AG04450 (cell line): ENCODE measurements at places on chromosomes 7 and 10.

DNA sequence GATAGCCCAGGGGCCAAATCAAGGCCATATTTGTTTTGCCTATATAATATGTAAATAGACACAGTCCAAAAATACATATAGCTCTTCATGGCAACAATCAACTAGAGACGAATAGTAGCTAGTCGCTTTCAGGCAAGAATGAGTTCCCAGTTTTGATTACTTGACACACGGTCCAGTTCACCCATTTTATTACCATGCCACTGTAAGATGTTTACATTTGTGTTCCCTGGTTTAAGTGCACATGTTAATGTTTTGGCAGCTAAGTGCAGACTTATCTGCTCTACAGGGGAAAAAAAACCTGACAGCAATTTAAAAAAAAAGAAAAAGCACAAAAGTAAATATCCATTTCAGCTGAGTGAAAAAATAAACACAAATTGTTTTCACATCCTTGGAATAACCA, 213.1 kb downstream of the TPK1 start:
- no peak for DNase-seq

GRCh38 chr7:136074843-136075242, 97.7 kb upstream of the MTPN start:
- DNase-seq: no peak

DNA sequence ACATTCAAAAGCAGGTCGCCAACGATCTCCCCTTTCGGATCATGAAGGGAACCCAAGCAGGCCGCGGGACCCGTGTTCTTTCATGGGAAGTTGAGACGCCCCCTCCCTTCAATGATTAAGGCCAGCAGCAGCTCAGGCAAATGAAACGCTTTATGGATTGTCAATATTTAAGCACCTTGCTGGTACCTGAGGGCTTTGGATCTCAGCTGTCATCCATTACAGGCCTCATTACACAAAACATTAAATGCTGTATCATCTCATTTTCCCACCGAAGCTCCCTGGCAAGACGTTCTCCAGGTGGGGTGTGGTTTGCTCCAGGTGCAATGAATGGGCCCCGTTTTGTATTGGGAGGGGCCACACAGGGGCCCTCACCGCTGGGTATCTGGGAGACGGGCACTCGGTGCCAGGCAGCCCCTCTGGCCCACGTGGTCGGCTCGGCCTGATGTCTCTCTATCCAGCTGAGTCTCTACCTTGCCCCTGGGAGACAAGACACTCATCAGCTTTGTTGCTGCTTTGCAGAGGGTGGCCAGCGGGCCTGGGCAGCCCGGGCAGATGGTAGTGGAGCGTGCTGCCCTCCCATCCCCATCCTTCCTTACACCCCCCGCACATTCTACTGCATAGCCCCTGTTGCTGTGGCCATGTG, 456.1 kb upstream of the FOXK1 start:
- no peak for DNase-seq

DNA sequence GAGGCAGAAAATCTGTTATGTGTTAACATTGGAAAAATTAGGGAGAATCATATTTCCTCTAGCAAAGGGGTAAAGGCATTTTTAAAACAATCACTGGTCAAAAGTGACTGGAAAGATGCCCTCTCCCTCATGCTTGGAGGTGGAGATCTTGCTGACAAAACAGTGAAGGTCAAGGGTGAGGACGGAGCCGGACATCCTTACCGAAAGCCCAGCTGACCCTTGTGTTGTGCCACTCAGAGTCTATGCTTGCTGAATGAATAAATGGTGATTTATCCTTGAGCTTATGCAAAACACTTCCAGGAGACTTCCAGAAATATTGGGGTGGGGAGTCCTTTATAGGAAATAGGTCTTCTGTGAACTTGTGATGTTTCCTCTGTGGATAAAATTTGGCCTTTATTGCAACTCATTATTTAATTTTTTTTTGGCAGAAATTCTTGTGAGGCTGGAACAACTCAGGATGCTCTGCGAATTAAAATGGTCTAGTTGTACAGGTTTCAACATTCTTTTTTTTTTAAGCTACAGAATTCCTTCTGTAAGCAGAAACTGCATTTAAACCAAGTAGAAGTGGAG, 28.3 kb upstream of the ELMO1 start:
- no peak for DNase-seq

GRCh38 chr7:46385662-46386309, 464.7 kb upstream of the IGFBP3 start:
- DNase-seq: peak; percentile 79

DNA sequence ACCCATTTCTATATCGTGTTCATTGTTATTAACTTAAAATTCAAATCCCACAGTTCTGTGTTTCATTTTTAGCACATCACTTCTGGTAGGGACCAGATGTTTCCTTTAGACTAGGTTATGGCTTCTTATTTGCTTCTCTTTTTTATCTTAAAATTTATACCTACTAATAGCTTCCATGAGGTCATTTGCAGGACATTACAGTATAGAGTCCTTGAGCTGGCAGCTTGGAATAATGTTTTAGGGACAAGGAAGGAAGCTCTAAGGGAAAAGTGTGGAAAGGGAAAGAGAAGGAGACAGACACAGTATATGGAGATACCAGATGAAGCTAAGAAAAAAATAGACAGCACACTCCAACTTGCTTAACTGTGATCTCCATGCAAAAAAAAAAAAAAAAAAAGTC, 48.8 kb upstream of the CD36 start:
- DNase-seq: no peak

- no peak for DNase-seq
These were observed 57.0 kb upstream of the DNAJB6 start for GRCh38 chr7:157279741-157280215.

GRCh38 chr10:95168694-95169093, 25.3 kb upstream of the ACSM6 start:
- DNase-seq: no peak

DNA sequence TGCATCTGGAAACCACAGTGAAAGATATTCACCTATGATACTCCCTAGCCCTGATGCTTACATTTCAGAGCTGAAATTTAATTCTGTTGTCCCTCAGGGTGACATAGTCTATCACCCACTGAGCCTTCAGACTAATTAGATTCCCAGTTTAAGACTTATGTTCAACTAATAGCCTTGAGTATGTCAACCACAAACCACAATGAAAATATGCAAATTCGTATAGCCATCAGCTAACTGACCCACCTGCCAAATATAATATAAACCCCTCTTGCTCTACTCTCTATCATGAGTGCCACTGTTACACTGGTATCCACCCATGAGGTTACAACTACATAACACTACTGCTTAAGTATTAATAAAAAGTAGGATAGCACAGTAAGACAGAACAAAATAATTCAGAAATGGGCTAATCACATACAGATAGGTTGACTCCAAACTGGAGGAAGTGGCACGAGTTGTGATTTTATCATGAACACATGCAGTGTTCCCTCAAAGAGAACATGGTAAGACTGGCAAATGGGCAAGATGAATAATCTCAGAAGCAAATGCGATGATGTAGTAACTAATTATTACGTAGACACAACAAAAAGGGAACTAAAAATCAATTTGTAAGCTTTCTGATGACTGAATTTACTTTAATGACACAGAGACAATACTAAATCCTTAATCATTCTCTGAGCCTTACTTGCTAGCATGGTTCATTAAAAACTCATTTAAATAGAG, 290.6 kb downstream of the PARD3 start:
- DNase-seq: no peak

DNA sequence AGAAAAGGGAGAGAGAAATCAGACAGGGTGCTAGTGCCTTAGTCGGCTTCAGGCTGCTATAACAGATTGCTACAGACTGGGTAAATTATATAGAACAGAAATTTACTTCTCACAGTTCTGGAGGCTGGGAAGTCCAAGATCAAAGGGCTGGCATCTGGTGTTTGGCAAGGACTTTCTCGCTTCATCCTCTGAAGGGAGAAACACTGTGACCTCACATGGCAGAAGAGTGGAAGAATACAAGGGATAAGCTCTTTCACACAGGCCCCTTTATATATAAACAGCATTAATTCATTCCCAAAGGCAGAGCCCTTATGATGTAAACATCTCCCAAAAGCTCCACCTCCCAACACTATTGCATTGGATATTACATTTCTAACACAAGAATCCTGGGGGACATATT, 235.5 kb upstream of the INHBA start:
- no peak for DNase-seq

DNA sequence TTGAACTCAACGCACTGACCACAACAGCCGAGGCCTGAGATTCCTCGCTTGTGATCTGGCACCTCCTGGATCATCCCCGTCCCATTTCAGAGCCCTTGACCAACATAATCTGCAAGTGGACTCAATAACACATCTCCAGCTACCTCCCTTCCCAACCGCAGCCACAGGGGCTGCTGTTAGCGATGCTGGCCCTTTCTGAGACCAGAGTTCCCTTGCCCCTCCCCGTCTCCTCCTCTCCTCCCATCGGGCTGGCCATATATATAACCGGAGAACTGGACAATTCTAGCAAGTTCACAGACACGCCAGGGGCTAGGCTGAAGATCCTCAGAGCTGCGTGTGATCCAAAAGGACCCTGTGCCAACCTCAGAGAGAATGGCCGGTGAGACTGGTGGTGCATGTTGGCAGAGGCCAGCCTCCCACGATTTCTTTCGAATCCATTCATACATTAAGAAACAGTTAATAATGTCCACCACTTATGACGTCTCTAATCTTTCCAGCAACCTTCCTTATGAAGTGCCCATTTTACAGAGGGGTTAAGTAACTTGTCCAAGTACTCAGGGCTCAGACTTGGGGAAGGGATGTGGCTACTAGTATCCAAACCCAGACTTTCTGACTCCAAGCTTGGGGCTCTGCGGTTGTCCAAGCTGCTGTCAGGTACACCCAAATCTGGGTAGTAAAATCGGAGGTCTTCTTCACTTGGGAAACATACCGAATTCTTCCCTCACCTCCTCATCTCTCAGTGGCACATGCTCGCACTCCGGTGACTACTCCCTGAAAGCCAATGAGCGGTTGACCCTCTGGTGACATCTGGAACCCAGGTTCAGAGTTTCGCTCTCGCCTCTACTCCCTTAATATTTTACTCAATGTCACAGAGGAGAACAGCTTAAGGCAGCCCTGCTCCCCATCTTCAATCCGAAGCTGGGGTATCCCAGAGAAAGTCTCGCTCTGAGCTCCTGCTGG, 11.2 kb upstream of the FEZF1 start:
- DNase-seq: no peak

DNA sequence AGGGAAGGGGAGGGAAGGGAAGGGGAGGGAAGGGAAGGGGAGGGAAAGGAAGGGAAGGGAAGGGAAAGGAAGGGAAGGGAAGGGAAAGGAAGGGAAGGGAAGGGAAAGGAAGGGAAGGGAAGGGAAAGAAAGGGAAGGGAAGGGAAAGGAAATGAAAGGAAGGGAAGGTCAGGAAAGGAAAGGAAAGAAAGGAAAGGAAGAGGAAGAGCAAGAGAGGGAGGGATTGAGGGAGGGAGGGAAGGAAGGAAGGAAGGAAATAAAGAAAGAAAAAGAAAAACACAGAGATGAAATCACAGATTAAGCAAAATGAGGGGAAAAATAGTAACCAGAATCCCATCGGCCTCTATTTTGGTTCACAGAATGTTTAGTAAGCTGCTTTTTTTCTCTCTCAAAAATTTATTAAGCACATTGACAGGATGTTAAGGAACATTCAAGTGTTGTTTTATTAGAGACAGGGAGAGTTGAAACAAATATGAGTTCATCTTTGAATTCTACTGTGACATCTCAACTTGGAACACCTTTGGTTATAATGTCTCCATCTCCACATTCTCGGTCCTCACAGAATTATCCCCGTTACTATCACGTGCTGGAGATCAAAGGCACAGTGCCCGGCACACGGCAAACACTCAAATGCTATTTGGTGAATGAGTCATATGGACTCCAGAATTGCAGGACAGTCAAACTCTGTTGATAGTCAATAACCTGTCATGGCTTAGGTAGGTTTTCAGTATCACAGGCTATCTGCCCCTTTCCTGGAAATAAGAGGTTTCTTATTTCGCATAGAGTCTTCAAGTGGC, 52.4 kb downstream of the ABCB1 start:
- no peak for DNase-seq

- DNase-seq: no peak
These were observed 109.5 kb downstream of the GFRA1 start for GRCh38 chr10:116163333-116164131.

DNA sequence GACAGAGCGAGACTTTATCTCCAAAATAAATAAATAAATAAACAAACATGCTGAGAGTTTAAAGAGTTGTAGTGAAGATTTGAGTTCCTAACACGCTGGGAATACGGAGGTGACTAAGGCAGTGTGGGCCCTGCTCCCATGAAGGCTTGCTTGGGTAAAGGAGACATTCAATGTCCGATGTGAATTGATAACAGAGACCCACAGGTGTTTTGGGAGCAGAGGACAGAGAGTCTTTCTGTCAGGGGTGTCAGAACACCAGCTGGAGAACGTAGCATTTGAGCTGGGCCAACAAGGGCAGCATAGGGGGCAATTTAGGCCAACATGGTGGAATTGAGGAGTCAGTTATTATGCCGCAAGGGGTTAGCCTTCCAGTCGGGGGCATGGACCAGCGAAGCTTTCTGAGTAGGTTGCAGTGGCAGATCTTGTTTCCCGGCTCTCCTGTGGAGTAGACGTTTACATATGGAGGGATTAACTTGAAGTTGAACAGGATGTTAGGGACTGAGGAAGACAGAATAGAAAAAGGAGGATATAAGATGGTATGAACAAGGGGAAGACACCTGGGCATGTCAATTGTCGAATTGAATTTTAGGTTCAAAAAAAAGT, 5.6 kb downstream of the PROSER2 start:
- no peak for DNase-seq

GRCh38 chr10:80484243-80484642, 30.1 kb downstream of the TSPAN14 start:
- no peak for DNase-seq

GRCh38 chr10:1961989-1962388, 224.7 kb upstream of the ADARB2 start:
- no peak for DNase-seq

DNA sequence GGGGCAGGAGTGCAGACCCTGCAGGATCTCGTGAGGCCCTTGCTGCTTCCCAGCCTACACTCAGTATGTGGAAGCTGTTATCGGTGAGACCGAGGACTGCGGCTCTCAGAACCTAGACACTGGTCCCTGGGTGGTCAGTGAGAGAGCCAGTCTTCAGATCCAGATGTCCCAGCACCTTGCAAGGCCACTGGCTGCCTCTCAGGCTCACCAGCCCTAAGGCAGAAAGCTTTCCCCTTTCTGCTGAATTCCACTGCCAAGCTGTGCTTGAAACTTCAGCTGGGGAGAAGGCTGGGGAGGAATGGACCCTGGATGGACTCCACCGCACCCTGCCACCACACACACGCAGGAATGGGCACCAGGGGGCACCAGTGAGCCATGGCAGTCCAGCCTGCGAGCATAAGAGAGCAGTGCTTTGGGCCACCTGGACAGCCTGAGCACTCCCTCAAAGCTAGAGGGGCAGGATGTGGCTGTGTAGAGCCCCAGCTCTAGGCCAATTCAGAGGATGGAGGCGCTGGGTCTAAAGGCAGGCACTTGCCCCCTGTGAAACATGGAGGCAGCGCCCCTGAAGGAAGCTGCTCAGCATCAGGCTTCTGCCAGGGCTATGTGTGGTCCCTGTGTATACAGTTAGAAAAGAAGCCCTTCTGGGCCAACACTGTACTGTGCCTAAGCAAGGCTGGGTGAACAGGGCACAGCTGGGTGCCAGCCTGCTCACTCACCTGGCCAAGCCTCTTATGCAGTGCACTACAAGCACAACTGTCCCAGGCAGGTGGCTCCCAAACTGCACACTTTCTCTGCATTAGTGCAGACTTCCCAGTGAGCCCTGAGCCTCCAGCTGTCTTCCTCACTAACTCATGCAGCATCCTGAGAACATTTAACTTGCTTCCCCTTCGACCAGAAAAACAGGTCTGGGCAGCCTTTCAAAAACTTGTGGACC, 21.6 kb downstream of the TMEM72 start:
- peak; percentile 63 for DNase-seq

- no peak for DNase-seq
These were observed 54.8 kb downstream of the LYZL1 start for GRCh38 chr10:29343607-29344038.

GRCh38 chr10:78952030-78952429, 116.7 kb upstream of the ZMIZ1 start:
- DNase-seq: no peak
